NCI-H1048 (cell line): ENCODE measurements at places on chromosomes 6 and 20.

DNA sequence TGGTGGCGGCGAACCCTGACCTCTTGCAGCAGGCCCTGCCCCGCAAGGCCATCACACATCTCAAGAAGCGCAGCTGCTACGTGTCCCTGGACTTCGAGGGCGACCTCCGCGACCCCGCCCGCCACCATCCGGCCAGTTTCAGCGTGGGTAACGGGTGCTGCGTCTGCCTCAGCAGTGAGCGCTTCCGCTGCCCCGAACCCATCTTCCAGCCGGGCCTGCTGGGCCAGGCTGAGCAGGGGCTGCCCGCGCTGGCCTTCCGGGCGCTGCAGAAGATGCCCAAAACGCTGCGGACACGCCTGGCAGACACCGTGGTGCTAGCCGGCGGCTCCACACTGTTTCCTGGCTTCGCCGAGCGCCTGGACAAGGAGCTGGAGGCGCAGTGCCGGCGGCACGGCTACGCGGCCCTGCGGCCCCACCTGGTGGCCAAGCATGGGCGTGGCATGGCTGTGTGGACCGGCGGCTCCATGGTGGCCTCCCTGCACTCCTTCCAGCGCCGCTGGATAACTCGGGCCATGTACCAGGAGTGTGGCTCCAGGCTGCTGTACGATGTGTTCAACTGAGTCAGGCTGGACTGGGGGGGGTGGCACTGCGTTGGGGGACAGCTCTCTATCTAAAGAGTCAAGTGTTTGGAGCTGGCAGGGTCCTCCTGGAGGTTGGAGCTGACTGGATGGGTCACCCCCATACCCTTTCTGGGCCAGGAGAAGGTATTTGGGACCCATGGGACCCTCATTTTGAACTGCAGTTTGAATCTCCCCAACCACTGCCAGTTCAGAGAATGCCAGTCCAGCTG lies 1.1 kb downstream of the ACTL10 start:
- no peak for DNase-seq

GRCh38 chr6:37566111-37566949 lies 66.6 kb upstream of the CCDC167 start:
- no peak for DNase-seq

DNA sequence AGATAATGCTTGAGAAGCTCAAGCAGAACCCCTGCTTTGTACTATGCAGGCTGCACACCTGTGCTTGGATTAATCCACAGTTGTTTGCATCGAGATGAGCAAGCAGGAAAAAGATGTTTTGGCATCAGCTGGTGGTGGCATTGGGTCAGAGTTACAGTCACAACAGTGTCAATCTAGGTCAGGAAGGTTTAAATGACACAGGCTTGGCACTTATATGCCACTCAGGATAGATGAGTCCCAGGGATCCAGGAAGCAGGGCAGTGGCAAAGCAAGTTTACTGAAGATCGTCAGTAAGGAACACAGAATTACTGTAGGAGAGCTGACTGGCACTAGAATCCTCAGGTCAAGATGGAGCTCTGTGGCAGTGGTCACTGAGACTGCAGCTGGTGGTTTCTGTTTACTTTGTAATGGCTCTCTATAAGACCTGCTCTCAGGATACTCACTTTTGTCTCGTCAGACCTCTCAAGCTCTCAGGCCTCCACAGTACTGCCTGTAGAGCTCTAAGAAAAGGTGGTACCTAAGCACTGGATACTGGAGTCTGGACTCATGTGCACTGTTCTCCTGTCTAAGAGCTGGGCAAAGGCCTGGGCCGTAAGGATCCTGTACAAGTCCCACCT lies 110.1 kb upstream of the HS3ST5 start:
- no peak for DNase-seq

GRCh38 chr20:17992224-17992637 lies 23.4 kb downstream of the MGME1 start:
- no peak for DNase-seq

- no peak for DNase-seq
Measured at GRCh38 chr20:35767683-35768481, 3.9 kb upstream of the PHF20 start.

GRCh38 chr6:130725551-130725950 lies 101.7 kb upstream of the SMLR1 start:
- no peak for DNase-seq

DNA sequence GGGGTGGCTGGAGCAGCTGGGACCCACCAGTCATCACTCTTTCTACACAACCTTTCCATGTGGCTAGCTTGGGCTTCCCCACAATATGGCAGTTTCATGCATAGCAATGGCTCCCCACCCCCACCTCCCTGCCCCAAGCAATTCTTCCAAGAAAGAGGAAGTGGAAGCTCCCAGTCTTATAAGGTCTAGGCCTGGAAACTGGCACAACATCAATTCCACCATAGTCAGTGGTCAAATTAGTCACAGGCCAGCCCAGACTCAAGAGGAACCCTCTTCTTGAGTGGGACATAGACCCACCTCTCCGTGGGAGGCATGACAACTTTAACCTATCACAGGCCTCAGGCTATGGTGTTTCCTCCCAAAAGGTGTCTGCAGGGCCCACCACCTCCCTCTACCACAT lies 17.7 kb downstream of the TGM6 start:
- DNase-seq: no peak

DNA sequence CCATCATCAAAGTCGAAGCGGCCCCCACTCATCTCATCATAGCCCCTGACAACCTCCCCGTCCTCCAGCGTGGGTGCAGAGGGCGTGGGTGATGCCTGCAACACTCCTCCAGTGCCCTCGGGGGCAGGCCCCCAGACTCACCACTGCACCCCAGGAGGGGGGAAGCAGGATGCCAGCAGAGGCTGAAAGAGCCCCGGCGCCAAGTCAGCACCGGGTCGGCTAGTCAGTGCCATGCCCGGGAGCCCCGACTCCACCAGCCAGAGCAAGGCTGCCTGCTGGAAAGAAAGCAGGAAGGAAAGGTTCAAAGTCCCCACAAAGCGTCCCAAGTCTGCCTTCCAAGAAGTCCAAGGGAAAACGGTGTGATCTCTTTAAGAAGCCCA lies 324 bp downstream of the JPH2 start:
- no peak for DNase-seq

DNA sequence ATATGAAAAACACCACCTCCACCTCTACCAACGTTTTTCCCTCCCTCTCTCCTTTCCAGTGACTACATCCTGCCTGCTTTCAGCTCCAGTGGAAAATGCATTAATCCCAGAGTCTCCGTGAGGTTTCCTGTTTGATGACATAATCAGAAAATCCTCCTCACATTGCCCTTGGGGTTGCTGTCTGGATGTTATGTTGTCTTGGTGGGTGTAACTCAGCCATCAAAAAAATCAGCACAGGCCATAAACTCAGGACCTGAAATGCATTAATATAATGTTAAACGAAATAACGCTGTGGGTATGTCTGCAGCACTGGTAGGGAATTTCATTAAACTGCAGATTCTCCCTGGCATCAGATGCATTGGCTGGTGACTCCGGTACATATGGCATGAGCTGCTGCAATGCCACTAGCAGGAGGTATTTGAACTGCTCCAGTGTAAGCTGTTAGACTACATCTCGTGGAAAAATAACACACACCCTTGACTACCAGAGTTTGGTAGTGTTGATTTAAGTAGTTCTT lies 297.8 kb downstream of the PRL start:
- DNase-seq: no peak

- no peak for DNase-seq
Measured at GRCh38 chr6:40848038-40848437, 191.0 kb downstream of the UNC5CL start.

GRCh38 chr6:22081709-22082108 lies 215.1 kb downstream of the PRL start:
- no peak for DNase-seq

- DNase-seq: no peak
Measured at GRCh38 chr6:157152556-157152955, 170.8 kb downstream of the TMEM242 start.

DNA sequence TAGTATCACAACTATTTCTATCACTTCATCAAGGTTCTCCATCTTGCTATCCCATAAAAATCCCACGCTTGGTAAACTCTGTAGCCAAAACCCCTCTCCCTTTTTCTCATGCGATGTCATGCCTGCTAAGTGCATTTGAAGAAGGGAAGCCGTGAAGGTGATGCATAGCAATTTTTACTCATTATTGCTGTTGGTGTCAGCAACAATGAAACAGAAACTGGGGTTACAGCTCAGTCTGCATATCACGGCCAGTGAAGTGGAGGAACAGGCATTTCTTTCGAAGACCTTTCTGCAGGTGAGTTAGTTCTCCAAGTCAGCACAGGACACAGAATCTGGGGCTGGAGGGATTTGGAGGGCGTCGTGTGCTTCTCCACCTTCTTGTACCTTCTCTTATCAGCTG lies 5.8 kb downstream of the UNC93A start:
- DNase-seq: no peak

DNA sequence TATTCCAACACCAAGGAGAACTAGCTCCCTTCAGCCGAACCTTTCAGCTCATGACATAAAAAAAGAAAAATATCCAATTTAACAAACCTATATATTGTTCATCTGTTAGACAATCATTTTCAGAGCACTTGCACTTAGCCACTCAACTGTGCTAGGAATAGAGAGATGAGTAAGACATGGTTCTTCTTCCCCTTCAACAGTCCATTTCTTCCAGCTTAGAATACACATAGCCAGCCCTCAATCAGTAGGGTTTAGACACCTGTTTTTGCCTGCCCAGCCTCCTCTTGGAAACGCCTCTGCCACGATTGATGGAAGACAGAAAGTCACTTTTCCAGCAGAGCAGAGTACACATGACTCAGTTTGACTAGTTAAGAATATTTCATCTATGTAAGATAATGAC lies 21.8 kb downstream of the ADNP start:
- DNase-seq: no peak

DNA sequence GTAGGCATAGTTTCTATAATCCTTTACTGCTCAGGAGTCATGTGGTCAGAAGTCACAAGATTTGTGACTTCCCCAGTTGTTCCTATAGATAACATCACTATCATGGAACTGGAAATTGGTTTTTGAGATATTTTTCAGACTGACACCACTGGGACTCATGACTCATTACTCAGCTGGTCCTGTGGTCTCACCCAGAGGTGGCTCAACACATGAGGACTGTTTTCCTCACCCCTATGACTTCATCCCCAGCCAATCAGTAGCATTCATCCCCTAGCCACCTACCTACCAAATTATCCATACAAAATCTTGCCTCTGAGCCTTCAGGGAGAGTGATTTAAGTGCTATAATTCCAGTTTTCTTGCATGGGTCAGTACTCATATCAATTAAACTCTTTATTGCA lies 1217.7 kb downstream of the EPHA7 start:
- no peak for DNase-seq

- DNase-seq: no peak
Measured at GRCh38 chr20:50491926-50492634, 18.1 kb upstream of the PTPN1 start.

DNA sequence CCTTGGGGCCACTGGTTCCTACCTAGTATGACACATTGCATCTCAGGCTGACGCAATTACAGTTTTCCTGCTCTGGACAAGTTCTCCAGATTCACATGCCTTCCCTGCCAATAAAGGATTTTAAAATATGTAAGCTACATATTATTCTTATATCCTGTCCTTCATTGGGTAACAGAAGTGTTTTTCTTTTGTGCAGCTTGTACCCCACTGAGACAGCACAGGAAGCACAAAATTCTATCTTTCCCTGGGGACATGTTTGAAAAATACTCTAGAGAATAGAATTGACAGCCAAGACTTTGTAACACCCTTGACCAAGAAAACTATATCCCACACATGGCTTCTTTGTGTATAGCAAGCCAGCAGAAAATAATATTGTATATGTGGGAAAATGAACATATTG lies 456.8 kb downstream of the MAFB start:
- no peak for DNase-seq

GRCh38 chr20:37327748-37328147 lies 18.2 kb upstream of the SRC start:
- no peak for DNase-seq

DNA sequence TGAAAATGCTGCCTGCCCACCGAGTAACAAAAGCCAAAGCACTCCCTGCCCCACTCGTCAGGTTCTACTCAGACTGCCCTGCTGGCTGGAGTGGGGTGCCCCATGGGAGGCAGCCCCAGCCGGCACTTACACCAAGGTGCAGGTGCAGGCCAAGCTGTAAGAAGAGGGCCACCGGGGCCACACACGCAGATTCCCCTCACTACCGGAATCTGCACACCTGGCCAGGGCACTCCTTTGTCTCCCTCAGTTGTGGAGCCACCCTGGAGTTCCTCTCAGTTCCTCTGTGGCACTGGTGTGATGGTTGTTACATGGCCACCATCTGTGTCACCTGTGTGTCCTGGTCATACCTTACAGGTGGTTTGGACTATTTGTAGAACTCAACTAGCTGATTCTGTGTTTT lies 112.4 kb downstream of the FOXO3 start:
- DNase-seq: no peak

- no peak for DNase-seq
Measured at GRCh38 chr6:80676386-80676785, 569.9 kb downstream of the BCKDHB start.

- no peak for DNase-seq
Measured at GRCh38 chr6:135910790-135911618, 59.5 kb downstream of the PDE7B start.

DNA sequence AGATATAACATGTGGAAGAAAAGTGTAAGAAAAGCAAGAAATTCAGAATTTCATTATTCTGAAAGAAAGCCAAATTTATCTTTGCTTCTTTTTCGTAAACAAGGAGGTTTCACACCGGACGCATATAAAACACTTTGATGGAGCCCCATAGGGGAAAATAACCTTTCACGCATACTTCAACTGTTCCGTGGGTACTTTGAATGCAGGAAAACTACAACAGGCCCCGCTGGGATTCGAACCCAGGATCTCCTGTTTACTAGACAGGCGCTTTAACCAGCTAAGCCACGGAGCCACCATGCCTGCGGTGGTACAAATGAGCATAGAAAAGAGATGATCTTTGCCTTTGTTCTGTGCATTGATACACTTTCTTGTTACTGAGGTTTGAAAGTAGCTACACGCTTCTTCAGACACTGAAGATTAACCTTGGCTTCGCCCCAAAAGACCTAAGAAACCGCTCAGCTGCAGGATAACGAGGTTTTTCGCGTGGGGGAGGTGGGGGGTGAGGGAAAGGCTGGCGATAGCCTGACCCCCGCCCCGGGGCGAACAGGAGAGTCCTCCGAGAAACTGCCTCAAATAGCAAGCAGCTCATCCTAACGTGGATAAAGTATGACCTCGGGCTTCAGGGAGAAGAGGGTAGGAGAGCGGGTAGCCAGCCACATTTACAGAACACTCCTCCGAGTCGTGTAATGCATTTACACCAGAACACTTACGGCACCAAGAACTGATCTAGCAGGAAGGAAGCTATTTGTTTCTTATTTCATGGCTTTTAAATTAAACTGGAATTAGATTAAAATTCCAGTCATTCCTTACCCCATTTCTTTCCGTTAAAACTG lies 5.3 kb upstream of the HMGN4 start:
- DNase-seq: peak; percentile 72

- no peak for DNase-seq
Measured at GRCh38 chr20:52974179-52974594, 2.0 kb downstream of the TSHZ2 start.
